T-helper 9 cell (primary cell): ENCODE measurements at places on chromosomes 16 and 17.

DNA sequence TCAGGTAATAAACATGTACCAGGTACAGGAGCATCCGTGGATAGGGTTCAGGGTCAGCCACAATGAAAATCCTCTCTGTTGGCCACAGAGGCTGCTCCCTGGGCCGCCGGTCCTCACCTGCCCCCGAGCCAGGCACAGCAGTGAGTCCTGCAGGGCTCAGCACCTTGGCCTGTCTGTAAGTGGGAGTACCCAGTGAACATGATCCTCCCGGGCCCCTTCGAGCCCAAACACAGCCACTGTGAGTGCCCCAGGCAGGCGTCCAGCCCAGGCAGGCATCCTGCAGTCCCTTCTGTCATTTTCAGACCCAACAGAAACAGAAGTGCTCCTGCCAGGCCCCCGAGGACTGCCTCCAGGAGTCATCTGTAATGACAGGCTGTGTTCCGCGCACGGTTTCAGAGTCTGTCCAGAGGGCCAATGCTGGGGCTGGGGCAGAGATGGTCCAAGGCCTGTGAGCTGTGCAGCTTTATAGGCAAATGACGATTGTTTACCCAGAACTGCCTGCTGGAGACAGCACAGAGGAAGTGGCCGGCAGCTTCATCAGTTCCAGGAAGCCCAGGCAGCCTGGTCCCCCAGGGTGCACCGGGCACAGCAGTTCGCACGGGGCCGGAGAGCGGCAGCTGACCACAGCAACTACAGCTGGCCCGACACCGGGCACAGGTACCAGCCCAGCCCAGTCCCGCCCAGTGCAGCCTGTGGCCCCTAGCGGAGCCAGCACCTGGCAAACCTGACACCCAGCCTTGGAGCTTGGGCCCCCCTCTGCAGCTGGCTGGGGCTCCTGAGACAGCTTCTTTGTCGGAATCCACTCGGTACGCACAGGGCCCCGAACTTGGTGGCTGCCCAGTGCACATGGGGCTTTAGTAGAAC, 13.2 kb downstream of the SLC7A5 start:
- peak; percentile 19 for DNase-seq

GRCh38 chr17:50845240-50846147, 10.1 kb downstream of the WFIKKN2 start:
- no peak for DNase-seq

- DNase-seq, result no peak
These were observed 38.3 kb downstream of the MGAT5B start for GRCh38 chr17:76906463-76906862.

DNA sequence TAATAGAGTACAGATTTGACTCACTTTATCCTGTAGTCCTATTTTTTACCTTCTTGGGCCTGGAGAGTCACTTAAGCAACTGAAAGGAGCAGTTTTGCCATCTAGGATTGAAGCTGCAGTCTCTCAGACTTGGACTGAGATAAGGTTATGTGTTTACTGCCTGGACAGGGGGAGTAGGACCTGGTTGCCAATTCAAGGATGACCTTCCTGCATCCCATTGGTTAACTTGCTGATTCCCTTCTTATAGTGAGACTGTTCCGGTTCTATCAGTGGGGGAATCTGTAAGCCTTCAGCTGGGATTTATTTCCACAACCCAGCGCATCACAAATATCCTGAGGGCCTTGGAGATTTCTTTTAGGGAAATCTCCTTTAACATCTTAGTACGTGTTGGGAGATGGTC, 2.9 kb downstream of the UBN1 start:
- DNase-seq, result no peak

- DNase-seq, result no peak
These were observed 1066.7 kb upstream of the RBFOX1 start for GRCh38 chr16:6265968-6266367.

- DNase-seq, result no peak
These were observed 3.7 kb downstream of the GGA2 start for GRCh38 chr16:23506606-23506994.

- no peak for DNase-seq
These were observed 6.5 kb downstream of the SDF2 start for GRCh38 chr17:28655160-28655559.

- no peak for DNase-seq
These were observed at the start of gene CNTNAP4 for GRCh38 chr16:76276745-76277438. Gene CNTNAP4, plus strand, starts transcription at chr16:76277401. Its CDS starts 262 bp downstream, at chr16:76277663.
